ENCODE measurements at places on chromosomes 11 and 22.

- DNase-seq, result no peak
These were observed 91.1 kb upstream of the LMO1 start for GRCh38 chr11:8354622-8355415.

- DNase-seq, result no peak
These were observed 46.4 kb upstream of the SC5D start for GRCh38 chr11:121246021-121246768.

- no peak for DNase-seq
These were observed 23.3 kb upstream of the TMEM191C start for GRCh38 chr22:21443735-21444421.

DNA sequence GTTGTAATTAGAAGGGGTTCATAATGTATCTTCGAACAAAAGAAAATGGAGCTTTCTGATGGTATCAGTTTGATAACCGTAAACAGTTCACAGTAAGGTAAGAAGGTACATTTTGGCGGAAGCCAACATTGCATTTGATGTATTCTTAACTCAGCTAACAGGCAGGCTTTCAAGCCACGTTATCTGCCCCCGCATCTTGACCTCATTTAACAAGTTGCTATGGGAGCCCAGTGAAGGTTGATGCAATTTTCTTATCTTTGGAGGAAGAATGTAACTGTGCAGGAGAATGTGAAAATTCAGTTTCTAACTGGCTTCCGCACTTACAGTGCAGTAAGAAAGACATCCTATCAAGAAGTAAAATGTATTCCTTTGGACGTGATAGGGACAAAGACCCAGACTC, 110.6 kb downstream of the ETS1 start:
- DNase-seq, result no peak

DNA sequence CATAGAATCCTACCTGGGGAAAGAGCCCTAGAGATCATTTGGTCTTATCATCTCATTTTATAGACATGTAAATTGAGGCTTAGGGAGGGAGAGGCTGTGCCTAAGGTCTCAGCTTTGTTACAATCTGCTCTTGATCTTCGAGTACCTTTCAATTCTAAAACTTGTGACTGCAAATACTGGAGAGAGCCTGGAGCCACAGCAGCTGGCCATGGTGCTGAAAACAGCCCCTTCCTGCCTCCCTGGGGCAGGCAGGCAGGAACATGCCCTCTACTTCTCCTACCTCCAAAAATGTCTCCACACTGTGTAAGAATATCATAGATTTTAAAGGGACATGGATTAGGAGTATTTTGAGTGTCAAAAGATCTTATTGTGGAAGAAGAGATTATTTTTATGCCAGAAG, 52.2 kb downstream of the C22orf42 start:
- no peak for DNase-seq

DNA sequence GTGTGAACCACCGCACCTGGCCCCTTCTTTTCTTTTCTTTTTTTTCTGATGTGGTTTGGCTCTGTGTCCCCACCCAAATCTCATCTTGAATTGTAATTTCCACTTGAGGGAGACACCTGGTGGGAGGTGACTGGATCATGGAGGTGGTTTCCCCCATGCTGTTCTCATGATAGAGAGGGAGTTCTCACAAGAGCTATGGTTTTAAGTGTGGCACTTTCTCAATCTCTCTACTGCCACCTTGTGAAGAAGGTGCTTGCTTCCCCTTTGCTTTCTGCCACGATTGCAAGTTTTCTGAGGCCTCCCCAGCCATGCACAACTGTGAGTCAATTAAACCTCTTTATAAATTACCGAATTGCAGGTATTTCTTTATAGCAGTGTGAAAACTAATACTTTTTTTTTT, 4.9 kb upstream of the TCN2 start:
- no peak for DNase-seq

Data from Peyer's patch (tissue), 4 donors.